SJCRH30 (cell line): ENCODE measurements at places on chromosomes 12 and 14. TPM values are rescaled to one million over a fixed set of nuclear protein-coding genes. Genes with fewer than 3 reads are reported as not detected.

GRCh38 chr12:105318651-105319483, 11.6 kb upstream of the C12orf75 start:
- no peak for DNase-seq
- no peaks in the 10 kb centered on the region for H3K27me3 ChIP-seq
- H3K4me1 ChIP-seq, result no peaks in the 10 kb centered on the region
- no peak overlapping the region for H3K4me3 ChIP-seq

- no peaks in the 10 kb centered on the region for H3K27me3 ChIP-seq
- DNase-seq, result no peak
- no peaks in the 10 kb centered on the region for H3K36me3 ChIP-seq
- no peak overlapping the region for H3K27ac ChIP-seq
- H3K4me1 ChIP-seq, result peaks cover 15% of the 10 kb centered on the region
- H3K4me3 ChIP-seq, result no peak overlapping the region
These were observed 180.9 kb upstream of the CNTN1 start for GRCh38 chr12:40511341-40511740.

GRCh38 chr14:33668066-33668465, 282.8 kb downstream of the EGLN3 start:
- H3K27ac ChIP-seq, result no peak overlapping the region
- no peak overlapping the region for H3K4me3 ChIP-seq
- DNase-seq, result no peak

KRT1 gene
- total RNA-seq, result not detected in 2 replicates

GRCh38 chr12:31008241-31008761, 65.4 kb upstream of the DDX11 start:
- no peaks in the 10 kb centered on the region for H3K27me3 ChIP-seq
- H3K36me3 ChIP-seq, result no peaks in the 10 kb centered on the region
- peak; percentile 41 for DNase-seq
- peaks cover 32% of the 10 kb centered on the region for H3K4me1 ChIP-seq
- H3K27ac ChIP-seq, result no peak overlapping the region
- H3K4me3 ChIP-seq, result no peak overlapping the region

DNA sequence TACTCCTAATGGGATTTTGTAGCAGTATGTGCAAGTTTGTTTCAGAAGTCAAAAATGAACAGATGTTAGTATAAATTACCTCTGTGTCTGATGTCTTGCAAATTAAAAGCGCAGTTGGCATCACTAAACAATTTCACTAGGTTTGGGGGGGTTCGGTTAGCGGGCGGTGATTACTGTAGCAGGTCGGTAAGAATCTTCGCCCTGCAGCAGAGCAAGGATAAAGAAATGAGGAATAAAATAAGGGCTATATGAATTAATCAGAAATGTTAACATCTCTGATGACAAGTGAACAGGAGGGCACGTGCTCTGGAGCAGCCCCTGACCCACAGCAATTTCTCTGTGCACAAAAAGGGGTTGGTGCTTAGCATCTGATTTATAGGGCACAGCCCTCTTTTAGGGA, 43.6 kb upstream of the VSX2 start:
- H3K4me1 ChIP-seq, result no peaks in the 10 kb centered on the region
- DNase-seq, result no peak
- H3K36me3 ChIP-seq, result no peaks in the 10 kb centered on the region

- no peak overlapping the region for H3K27ac ChIP-seq
- H3K4me3 ChIP-seq, result no peak overlapping the region
- H3K27me3 ChIP-seq, result no peaks in the 10 kb centered on the region
These were observed 52.4 kb downstream of the CLMN start for GRCh38 chr14:95267306-95267705.

- no peaks in the 10 kb centered on the region for H3K27me3 ChIP-seq
- no peaks in the 10 kb centered on the region for H3K4me1 ChIP-seq
- DNase-seq, result no peak
- H3K4me3 ChIP-seq, result no peak overlapping the region
- H3K36me3 ChIP-seq, result no peaks in the 10 kb centered on the region
These were observed 8.5 kb upstream of the DIO3 start for GRCh38 chr14:101552786-101553231.

JPH4 gene
- 0.10 TPM in 2 replicates for total RNA-seq

GRCh38 chr12:99119449-99119848, 474.4 kb downstream of the APAF1 start:
- no peak overlapping the region for H3K4me3 ChIP-seq
- H3K4me1 ChIP-seq, result no peaks in the 10 kb centered on the region
- H3K36me3 ChIP-seq, result no peaks in the 10 kb centered on the region
- no peak overlapping the region for H3K27ac ChIP-seq

RD3L gene
- not detected in 2 replicates for total RNA-seq

DNA sequence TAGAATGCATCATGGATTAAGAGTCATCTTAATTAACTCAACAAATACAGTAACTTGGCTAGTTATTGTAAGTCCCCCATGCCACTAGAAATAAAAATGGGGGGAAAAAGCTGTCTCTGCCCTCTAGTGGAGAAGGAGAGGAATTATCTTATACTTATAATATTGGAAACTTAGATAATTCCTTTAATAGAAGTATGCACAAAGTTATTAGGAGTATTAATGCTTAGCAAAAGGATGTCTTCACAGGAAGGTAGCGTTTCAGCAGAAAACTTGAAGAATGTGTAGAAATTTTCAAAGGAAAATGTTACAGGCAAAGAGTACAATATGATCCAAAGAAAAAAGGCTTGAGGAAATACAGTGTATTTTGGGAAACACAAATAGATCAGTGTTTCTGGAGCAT, 19.8 kb downstream of the OR5AU1 start:
- no peak overlapping the region for H3K27ac ChIP-seq
- H3K4me1 ChIP-seq, result no peaks in the 10 kb centered on the region
- no peaks in the 10 kb centered on the region for H3K27me3 ChIP-seq

MGP gene
- total RNA-seq, result 2.8 and 3.2 TPM in 2 replicates

RAPGEF3 gene
- total RNA-seq, result 0.49 and 0.68 TPM in 2 replicates

- H3K4me1 ChIP-seq, result no peaks in the 10 kb centered on the region
- no peak for DNase-seq
- H3K27ac ChIP-seq, result no peak overlapping the region
- no peak overlapping the region for H3K4me3 ChIP-seq
- H3K27me3 ChIP-seq, result no peaks in the 10 kb centered on the region
These were observed 50.4 kb upstream of the RIC8B start for GRCh38 chr12:106724116-106724515.

VDR gene
- total RNA-seq, result 0.10 TPM in 1 of 2 replicates, not detected in the other

PRB2 gene
- total RNA-seq, result not detected in 2 replicates

DNA sequence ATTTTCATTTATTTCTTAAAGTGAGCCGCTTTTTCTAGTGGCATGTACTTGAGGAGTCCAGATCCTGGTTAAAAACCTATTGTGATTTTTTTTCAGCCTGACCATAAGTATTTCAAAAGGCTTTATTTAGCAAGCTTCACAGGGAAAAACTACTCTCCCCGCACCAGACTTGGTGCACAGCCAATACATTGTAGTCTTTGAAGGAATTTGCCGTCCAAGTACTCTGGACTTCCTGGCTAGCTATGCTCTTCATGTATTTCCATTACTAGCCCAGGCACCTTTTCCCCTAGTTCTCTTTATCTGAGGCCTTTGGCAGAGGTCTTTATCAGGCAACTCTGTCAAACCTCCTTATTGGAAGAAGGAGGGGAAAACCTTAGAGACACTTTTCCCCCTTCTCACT, 234.7 kb downstream of the CCDC91 start:
- H3K27ac ChIP-seq, result no peak overlapping the region
- no peaks in the 10 kb centered on the region; the same call in 1 of the 2 replicates for H3K36me3 ChIP-seq
- H3K4me3 ChIP-seq, result no peak overlapping the region
- H3K27me3 ChIP-seq, result no peaks in the 10 kb centered on the region
- H3K4me1 ChIP-seq, result no peaks in the 10 kb centered on the region

- no peak overlapping the region for H3K27ac ChIP-seq
- no peaks in the 10 kb centered on the region for H3K27me3 ChIP-seq
- no peaks in the 10 kb centered on the region for H3K36me3 ChIP-seq
- no peak overlapping the region for H3K4me3 ChIP-seq
- no peak for DNase-seq
These were observed 14.7 kb downstream of the GALNT9 start for GRCh38 chr12:132314516-132315233.

DNA sequence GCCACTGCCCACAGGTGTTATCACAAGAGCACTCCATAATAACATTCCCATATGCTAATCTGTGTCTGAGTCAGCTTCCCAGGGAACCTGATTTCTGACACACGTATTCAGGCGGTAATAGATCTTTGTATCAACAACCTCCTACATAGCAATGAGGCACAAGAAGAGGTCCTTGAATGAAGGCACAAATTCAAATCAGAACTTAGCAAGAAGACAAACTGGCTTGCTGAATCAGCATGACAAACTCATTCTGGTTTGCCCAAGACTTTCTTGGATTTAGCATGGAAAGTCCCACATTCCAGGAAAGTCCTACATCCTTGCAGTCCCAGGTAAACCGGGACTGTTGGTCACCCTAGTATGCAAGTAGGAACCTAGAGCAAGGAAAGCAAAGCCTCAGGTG, 33.9 kb upstream of the RNU6-7 start:
- H3K4me1 ChIP-seq, result no peaks in the 10 kb centered on the region
- no peak for DNase-seq
- H3K27me3 ChIP-seq, result no peaks in the 10 kb centered on the region
- no peaks in the 10 kb centered on the region for H3K36me3 ChIP-seq
- no peak overlapping the region for H3K4me3 ChIP-seq

DNA sequence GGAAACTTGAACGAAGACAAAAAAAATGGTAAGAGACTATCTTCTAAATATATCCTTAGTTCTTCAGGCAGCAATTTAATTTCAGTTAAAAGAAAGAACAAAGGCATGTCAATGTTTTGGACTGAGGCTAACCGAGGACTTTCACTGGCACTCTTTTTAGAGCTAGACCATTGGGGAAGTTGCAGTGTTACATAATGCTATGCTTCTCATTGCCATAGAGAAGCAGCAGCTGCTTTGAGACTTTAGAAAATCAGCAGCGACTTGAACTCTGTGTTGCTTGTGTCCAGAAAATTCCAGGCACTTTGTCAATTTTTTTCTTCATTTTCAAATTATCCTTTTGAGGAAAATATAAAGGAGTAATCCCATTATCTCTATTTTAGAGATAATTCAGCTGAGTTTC, 964.2 kb downstream of the NRXN3 start:
- H3K4me3 ChIP-seq, result no peak overlapping the region
- no peaks in the 10 kb centered on the region for H3K27me3 ChIP-seq
- H3K27ac ChIP-seq, result no peak overlapping the region
- H3K36me3 ChIP-seq, result no peaks in the 10 kb centered on the region

DNA sequence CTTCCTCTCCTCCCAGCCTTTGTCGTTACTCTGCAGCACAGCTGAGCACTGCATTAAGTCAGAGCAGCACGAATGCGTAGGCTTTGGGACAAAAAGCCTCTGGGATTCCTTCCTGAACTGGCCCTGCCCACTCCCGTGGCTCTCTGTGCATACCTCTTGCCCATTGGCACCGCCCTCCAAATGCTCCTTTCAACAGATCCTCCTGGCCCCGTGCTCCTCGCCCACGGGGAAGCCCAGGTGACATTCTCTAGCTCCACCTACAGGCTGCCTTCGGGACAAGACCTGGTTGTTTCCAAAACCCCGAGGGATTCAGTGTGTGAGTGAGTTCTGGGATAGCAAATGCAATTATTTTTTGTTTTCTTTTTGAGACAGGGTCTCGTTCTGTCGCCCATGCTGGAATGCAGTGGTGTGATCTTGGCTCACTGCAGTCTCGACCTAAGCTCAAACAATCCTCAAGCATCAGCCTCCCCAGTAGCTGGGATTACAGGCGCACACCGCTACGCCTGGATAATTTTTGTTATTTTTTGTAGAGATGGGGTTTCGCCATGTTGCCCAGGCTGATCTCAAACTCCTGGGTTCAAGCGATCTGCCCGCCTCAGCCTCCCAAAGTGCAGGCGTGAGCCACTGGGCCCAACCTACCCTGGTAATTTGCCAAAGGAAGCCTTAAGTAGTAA, 17.9 kb upstream of the TDRD9 start:
- H3K36me3 ChIP-seq, result peaks cover 24% of the 10 kb centered on the region
- no peak overlapping the region for H3K27ac ChIP-seq
- DNase-seq, result peak; percentile 91
- H3K4me1 ChIP-seq, result peaks cover 3% of the 10 kb centered on the region; the same call in 1 of the 2 replicates
- H3K4me3 ChIP-seq, result no peak overlapping the region

GPR132 gene
- total RNA-seq, result 0.40 and 0.63 TPM in 2 replicates

DNA sequence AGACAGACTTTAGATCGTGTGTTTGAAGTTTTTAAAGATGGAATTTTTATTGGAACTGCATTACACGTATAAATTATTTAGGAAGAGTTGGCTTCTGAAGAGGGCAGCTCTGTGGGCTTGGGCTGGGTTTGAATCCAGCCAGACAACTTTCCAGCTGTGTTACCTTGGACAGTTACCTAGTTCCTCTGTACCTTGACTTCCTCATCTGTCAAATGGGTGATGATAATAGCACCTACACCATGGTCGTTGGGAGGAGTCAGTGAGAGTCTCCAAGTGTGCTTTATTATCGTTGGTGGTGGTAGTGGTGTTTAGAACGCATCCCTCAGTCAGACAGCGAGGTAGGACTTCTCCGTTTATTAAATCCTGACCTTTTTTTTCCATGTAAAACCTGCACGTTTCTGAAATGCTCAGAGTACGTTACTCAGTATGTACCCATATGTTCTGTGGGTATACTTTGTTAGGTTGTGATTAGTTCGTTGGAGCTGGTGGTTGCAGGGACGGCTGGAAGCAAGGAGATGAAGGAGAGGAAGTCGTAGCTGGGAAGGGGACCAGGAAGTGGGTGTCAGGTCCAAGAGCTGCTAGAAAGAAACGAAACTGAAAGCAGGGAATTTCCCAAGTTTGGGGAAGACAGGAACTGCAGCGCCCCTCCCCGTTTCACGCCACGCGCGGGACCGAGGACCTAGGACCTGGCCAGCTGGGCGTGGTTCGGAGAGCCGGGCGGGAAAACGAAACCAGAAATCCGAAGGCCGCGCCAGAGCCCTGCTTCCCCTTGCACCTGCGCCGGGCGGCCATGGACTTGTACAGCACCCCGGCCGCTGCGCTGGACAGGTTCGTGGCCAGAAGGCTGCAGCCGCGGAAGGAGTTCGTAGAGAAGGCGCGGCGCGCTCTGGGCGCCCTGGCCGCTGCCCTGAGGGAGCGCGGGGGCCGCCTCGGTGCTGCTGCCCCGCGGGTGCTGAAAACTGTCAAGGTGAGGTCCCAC, at the start of gene OAS3:
Gene OAS3, plus strand, starts transcription at position 734 of the 979 bp plus-strand sequence. Its CDS starts 57 bp downstream, at position 791.
- H3K36me3 ChIP-seq, result no peaks in the 10 kb centered on the region
- DNase-seq, result peak; percentile 6
- no peaks in the 10 kb centered on the region for H3K4me1 ChIP-seq

BCL2L2 gene
- total RNA-seq, result 19.0 and 22.3 TPM in 2 replicates

GRCh38 chr14:34277191-34277590, 184.8 kb downstream of the SPTSSA start:
- H3K4me1 ChIP-seq, result peaks cover 5% of the 10 kb centered on the region
- no peak overlapping the region for H3K4me3 ChIP-seq
- DNase-seq, result no peak
- H3K27me3 ChIP-seq, result no peaks in the 10 kb centered on the region

GRCh38 chr12:58026897-58027891, 85.8 kb downstream of the ATP23 start:
- H3K27ac ChIP-seq, result no peak overlapping the region
- H3K4me1 ChIP-seq, result peaks cover 13% of the 10 kb centered on the region; the same call in 1 of the 2 replicates
- H3K4me3 ChIP-seq, result no peak overlapping the region
- no peaks in the 10 kb centered on the region for H3K36me3 ChIP-seq
- DNase-seq, result no peak

GLT8D2 gene
- total RNA-seq, result 16.7 and 17.9 TPM in 2 replicates

MSRB3 gene
- total RNA-seq, result 16.5 and 19.1 TPM in 2 replicates

RPS6KL1 gene
- total RNA-seq, result 1.8 TPM in 2 replicates

GRCh38 chr12:11949738-11950411, 120.9 kb upstream of the BCL2L14 start:
- no peaks in the 10 kb centered on the region for H3K27me3 ChIP-seq
- no peak overlapping the region for H3K4me3 ChIP-seq
- peaks cover 16% of the 10 kb centered on the region for H3K4me1 ChIP-seq
- DNase-seq, result peak; percentile 15
- no peak overlapping the region for H3K27ac ChIP-seq

PPFIA2 gene
- 3.7 and 10.2 TPM in 2 replicates for total RNA-seq

- H3K27me3 ChIP-seq, result no peaks in the 10 kb centered on the region
- no peak overlapping the region for H3K4me3 ChIP-seq
- H3K36me3 ChIP-seq, result no peaks in the 10 kb centered on the region
- peaks cover 12% of the 10 kb centered on the region for H3K4me1 ChIP-seq
- no peak for DNase-seq
- no peak overlapping the region for H3K27ac ChIP-seq
These were observed 41.0 kb upstream of the PTGR2 start for GRCh38 chr14:73810478-73811163.
